Activated T-helper 17 cell treated with anti-CD3 and anti-CD28 coated beads, Interleukin-2, amount 50 U/mL, for 72 hours (primary cell): ENCODE measurements at places on chromosomes 2 and 18.

DNA sequence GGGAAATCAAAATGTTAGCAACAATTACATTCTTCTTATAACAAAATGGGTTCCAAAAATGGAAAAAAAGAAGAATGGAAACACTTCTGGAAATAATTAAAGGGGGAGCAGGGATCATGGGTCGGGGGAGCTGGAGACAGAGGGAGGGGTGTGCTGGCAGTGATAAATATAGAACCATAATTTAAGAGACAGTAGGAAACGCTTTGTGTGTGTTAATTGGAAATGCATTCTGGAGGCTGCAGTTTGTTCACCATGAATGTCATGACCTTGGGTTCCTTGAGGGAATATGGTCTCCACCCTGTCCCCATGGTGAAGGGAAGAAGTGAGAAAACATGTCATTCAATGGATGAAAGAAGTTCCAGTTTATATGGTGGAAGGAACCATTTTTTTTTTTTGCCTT is 540.7 kb downstream of the TNS1 start:
- no peak for ATAC-seq

- no peak for ATAC-seq
Measured at GRCh38 chr2:205835251-205835791, 153.0 kb downstream of the NRP2 start.

DNA sequence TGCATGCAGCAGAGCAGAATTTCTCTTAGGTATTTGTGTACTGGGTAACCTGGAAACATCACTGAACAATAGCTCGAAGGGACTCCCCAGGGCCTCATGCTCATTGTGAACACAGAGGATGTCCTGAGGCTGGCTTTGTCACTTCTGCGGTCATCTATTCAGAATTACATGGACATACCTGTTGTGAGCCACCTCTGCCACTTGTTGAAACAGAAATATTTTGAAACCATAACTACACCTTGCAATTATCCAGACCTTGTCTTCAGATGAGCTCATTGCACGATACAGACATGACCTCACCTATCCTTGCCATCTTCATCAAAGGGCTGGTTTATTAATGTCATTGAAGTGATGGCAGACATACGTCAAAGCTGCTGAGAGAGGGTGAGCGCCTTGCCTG is 23.4 kb upstream of the CREG2 start:
- ATAC-seq, result no peak

DNA sequence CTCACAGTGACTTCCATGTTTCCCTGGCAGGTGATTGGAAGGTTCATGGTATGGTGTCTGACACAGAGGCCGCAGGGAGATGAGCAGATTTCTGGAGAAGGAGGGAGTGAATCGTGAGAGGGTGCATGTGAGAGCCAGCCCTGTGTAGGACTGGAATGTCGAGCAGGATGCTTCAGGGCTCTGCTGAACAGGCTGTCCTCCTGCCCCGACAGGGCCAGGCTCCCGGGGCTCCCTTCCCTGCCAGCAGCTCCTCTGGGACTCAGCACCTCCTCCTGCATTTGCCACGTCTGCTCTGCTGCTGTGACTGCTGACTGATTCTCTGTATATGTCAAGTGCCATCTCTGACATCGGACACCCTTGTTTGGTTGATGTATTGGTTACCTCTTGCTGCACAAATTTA is 38.5 kb upstream of the INHBB start:
- ATAC-seq, result no peak
